ENCODE measurements at places on chromosomes 2 and 18.

DNA sequence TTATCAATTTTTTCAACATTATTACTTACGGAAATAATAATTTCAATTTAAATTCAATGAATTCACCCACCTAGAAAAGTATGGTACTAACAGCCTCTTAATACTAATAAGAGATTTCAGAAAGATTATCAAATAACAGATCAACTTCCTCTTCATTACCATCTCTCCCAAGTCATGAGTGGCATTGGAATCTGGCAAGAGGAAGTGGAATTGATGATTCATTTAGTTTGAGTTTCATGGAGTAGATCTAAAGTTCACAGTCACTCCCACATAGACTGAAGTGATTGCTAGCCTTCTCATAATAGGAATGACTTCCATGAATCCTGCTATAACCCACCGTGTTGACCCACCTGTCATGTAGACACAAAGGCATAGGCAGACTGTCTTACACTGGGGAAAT is 77.7 kb upstream of the WDR75 start:
- DNase-seq: no peak

DNA sequence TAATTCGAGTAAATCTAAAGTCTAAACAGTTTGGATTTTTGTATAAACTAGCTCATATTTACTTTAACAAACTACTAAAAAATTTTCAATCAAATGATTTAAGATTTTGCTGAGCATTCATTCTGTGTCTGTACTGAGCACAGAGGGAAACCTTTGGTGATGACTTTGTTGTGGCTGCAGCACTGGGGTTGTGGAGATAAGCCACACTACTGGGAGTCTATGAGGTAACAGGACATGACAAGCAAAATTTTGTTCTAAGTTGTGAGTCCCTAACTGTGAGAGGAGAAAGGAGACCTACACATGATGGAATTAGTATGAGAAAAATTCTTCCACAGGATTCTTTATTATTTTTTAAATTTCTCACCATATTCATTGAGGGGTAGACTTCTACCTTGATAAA is 933.7 kb upstream of the LRATD1 start:
- no peak for DNase-seq

DNA sequence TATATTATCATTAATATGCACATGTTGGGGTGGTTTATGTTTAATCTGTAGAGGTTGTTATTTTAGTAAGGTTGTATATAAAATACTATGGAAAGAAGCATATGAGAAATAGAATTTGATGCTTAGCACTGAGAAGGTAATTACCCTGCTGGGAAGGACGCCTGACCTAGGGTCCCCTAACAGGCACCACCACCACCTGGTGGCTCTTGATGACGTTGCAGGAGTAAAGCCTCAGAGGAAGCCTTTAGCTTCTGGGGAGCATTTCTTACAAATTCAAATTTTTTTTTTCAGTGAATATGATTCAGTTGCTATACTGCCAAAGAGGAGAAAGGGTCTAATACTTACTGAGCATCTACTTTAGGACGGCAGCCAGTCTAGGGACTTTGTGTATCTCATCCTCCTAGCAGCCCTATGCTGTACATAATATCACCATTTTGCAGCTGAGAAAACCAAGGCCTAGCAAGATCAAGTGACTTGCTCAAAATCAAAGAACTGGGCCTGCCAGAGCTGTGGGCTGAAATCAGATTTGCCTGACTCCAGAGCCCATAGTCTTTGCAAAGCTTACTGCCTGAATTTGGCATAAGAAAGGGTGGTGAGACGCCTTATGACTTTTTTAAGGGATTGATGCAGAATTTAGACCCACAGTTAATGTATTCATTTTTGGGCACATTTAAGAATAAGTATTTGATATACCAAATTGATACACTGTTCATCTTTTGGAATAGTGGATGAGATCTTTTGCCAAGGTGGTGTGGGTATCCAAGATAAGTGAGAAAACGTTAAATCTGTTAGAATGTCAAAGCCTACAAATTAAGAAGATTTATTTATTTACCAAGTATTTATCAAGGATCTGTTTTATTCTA is 78.8 kb upstream of the GAREM1 start:
- DNase-seq: no peak

GRCh38 chr2:230244211-230244610 is 18.7 kb downstream of the SP140 start:
- DNase-seq: no peak

- no peak for DNase-seq
Observed at GRCh38 chr2:102060047-102060446, 68.3 kb downstream of the IL1R2 start.

- DNase-seq: no peak
Observed at GRCh38 chr2:215895330-215895729, 118.0 kb downstream of the MREG start.

GRCh38 chr18:59383851-59384250 is 24.8 kb upstream of the LMAN1 start:
- DNase-seq: no peak

GRCh38 chr2:64420677-64421076 is 33.3 kb upstream of the LGALSL start:
- DNase-seq: no peak

- no peak for DNase-seq
Observed at GRCh38 chr18:63298400-63299365, 20.9 kb downstream of the BCL2 start.

GRCh38 chr2:134351016-134351415 is 97.1 kb downstream of the MGAT5 start:
- DNase-seq: no peak

- no peak for DNase-seq
Observed at GRCh38 chr2:233087713-233088112, 27.6 kb downstream of the INPP5D start.

GRCh38 chr2:96142217-96143113 is 2.8 kb downstream of the DUSP2 start:
- DNase-seq: no peak

GRCh38 chr18:23529604-23530003 is 26.3 kb downstream of the RMC1 start:
- no peak for DNase-seq

- DNase-seq: no peak
Observed at GRCh38 chr2:238382381-238382781, 44.3 kb upstream of the ASB1 start.

- DNase-seq: no peak
Observed at GRCh38 chr2:114518738-114519137, 76.3 kb downstream of the DPP10 start.

DNA sequence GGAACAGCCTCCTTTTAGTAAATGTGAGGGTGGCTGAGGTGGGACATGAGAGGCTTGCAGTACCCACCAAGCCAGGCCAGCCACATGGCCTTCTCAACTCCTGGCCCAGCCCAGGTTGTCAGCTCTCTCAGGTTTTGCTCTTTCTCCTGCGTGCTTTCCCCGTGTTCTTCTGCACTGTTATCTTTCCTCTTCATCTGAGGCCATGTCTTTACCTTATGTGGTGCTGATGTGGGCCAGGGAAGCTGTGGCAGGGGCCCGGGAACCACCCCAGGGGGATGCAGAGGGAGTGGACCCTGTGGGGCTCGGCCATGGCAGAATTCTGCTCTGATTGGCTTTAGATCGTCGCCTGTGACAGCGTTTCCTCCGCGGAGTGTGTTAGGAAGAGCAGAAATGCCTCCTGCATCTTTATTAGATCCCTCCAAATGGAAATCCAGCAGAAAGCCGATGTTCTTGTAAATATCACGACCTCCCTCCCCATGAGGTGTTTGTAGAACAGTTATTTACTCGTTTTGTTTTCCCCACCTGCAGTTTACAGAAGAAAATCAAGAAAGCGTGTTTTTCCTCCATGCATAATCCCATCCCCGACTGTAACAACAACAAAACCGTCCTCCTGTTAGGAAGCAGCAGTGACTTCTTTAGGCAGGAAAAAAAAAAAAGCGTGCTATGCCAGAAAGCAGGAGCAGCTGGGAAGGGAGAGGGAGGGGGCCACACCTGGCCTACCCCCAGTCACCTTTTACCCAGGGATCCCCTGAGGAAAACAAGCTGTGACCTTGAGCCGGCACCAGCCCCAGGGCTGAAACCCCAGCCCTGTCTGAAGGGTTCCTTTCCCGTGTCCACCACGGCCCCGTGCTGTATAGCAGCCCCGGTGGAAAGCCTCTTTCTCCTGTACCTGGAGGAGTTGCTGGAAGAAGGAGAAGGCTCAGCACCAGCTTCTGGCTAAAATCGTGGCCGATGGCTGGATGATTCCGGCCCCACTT is 54.8 kb downstream of the HPCAL1 start:
- DNase-seq: no peak

GRCh38 chr2:223399357-223399957 is 202.7 kb downstream of the SCG2 start:
- DNase-seq: no peak

GRCh38 chr2:37622450-37623100 is 48.9 kb downstream of the CDC42EP3 start:
- no peak for DNase-seq

- DNase-seq: no peak
Observed at GRCh38 chr2:12730265-12730664, 13.5 kb downstream of the TRIB2 start.

GRCh38 chr2:205700331-205701132 is 18.2 kb downstream of the NRP2 start:
- DNase-seq: no peak

GRCh38 chr2:120769787-120770120 is 34.1 kb downstream of the GLI2 start:
- DNase-seq: no peak

All from coronary artery (tissue), 2 donors.